Activated CD8-positive, alpha-beta memory T cell treated with anti-CD3 and anti-CD28 coated beads for 4 hours (primary cell): ENCODE measurements at places on chromosomes 4 and X.

DNA sequence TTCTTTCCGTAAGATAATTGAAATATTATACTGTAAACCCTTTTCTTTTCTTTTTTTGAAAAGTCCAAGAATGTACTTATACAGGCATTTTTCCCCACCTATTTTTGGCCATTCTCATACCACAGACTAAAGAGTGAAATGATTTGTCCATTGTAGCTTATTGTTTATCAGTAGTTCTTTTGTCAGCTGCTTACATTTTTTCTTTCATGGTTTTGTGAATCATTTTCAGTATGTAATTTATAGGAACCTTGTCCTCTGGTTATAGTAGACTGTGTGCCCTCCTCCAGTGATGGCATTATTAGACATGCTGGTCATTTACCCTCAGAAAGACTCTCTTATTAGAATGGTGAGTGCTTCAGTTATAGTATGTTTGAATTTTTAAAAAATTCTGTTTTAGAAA is 56.7 kb downstream of the CCKAR start:
- DNase-seq, result no peak

DNA sequence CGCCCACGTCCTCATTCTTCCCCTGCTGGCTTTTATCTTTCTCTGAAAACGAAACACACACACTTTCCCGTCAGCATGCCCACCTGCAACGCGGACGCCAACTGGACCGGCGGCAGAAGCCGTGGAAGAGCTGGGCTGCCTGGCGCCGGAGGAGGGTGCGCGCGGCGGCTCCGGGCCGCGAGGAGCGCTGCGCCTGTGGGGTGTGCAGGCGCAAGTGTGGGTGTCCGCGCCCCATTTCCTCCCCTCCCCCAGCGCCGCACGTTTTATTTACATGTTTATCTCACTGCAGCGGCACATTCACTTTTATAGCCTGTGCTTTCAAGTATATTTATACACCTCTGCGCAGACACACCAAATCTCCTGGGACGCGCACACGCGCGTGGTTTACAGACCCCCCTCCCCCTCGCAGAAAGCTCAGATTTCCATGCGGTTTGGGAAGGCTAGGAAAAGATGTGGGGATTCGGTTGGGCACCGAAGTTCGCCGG is 1.5 kb downstream of the PITX2 start:
- no peak for DNase-seq

DNA sequence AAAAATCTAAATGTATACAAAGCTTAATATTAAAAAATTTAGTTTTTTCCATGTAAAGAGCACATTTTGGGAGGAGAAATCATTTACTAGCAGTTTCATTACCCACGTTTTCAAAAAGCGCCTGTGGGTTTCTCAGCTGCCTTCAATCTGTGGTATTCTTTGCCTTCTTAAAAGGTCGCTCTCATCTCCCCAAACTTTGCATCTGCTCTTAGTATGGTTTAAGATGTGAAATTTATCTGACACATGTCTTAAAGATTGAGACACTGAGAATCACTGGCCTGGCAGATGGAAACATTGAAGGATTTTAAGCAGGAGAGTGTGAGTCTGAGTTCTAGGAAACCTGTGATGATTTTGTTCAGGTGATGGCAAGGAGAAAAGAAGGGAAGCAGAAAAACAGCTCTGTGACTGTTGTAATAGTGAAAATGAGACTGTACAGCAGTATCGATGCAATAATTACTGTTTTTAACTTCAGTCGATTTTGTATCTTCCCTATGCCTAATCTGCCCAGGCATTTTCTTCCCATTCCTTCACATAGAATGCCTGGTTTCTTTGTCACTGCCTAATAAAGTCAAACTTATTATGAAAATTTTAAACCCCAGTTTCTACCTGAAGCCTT is 75.9 kb downstream of the PAQR3 start:
- no peak for DNase-seq

DNA sequence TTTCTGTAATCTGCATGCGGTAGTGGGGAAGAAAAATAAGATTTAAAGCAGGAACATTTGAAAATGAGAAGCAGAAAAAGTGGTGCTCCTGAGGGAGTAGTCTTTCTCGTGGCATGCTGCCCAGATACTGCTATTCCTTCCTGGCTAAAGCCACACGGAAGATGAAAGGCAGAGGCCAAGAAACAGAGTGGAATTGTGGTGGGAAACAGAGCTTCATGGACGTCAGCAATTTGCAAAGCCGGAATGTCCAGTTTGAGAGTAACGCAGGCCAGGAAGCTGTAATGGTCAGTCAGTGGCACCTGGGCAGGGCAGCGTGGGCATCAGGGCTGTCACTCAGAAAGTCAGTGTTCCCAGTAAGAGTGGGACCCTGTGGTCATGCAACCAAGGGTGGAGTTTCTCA is 63.7 kb upstream of the FMR1 start:
- no peak for DNase-seq
